ENCODE measurements at places on chromosomes 3 and 15. TPM values are rescaled to one million over a fixed set of nuclear protein-coding genes. Genes with fewer than 3 reads are reported as not detected.

MYO5A gene
- total RNA-seq: 22.0 TPM

DNA sequence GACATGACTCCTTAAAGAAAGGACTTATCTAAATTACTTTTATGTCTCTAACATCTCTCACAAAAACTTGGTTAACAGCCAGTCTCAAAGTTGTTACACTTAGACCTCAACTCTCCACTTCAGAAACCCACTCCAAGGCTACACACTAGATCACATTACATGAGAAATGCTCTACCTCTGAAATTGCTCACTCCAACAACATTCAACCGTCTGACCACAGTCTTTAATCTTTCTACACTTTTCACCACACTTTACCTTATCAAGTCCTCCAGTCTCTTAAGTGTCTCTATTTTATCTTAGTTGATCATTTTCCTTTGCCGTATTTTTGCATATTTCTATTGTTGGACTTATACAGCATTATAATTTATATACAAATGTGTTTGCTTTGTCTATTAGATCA lies 5.8 kb downstream of the SLC12A6 start:
- no peaks in the 10 kb centered on the region for H3K36me3 ChIP-seq
- no peak for DNase-seq
- no peaks in the 10 kb centered on the region for H3K4me1 ChIP-seq
- no peak overlapping the region for H3K27ac ChIP-seq

DNA sequence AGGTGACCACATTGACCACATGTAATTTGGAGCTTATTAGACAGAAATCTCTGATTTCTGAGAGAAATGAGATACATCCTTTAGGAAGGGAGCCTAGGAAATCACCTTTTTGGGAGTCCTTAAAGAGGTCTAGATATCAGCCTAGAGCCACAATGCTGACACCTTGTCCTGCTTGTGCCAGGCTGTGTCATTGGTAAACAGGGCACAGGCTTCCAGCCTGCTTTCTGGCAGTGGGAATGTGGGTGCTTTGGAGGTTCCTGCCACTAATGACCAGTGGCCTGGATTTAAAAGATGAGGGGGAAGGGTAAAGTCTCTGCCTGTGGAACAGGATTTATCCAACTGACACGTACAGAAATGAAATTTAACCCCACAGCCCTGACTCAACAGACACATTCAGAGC lies 169.8 kb upstream of the KBTBD8 start:
- H3K4me1 ChIP-seq: no peaks in the 10 kb centered on the region
- no peak for DNase-seq
- no peaks in the 10 kb centered on the region for H3K36me3 ChIP-seq
- H3K27ac ChIP-seq: no peak overlapping the region
- H3K27me3 ChIP-seq: no peaks in the 10 kb centered on the region

DNA sequence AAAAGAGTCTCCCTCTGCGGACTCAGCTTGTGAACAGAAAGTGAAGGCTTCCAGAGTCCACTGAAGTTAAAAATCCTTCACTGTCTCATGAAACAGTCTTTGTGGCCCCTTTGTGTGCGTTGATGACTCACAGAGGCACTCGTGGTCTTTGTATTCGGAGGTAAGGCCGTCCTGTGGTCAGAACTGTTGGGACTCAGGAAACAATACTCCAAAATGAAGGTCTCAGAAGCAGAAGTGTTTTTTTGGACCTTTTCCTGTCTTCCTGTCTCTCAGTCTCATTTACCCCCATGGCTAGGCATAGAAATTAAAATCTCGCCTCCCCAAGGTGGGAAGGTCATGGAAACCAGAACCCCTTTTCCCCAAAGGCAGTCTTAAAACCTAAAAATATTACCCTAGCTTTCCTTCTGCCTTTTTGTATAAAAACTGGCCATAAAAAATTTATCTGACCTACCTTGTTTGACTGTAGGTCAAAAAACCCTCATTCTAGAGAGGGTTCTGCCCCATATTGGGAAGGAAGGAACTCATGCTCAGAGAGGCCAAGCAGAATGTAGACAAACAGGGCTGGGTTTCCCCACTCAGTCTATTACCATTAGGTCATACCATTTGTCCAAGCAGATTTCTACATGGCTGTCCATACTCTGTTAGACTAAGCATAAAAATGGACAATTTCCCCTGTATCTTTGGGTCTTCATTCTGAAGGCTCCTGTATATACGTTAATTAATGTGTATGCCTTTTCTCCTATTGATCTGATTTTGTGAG lies 19.1 kb upstream of the EPB42 start:
- no peak overlapping the region for H3K27ac ChIP-seq
- H3K27me3 ChIP-seq: no peaks in the 10 kb centered on the region
- DNase-seq: no peak

ZDHHC3 gene
- total RNA-seq: 71.3 TPM

KCNMB3 gene
- 1.9 TPM for total RNA-seq

ASB14 gene
- total RNA-seq: not detected

- no peak overlapping the region for H3K27ac ChIP-seq
- H3K4me1 ChIP-seq: peaks cover 2% of the 10 kb centered on the region
- no peaks in the 10 kb centered on the region for H3K36me3 ChIP-seq
- H3K27me3 ChIP-seq: no peaks in the 10 kb centered on the region
- no peak overlapping the region for H3K4me3 ChIP-seq
- DNase-seq: no peak
Observed at GRCh38 chr3:16203671-16204629, 29.5 kb downstream of the GALNT15 start.

DNA sequence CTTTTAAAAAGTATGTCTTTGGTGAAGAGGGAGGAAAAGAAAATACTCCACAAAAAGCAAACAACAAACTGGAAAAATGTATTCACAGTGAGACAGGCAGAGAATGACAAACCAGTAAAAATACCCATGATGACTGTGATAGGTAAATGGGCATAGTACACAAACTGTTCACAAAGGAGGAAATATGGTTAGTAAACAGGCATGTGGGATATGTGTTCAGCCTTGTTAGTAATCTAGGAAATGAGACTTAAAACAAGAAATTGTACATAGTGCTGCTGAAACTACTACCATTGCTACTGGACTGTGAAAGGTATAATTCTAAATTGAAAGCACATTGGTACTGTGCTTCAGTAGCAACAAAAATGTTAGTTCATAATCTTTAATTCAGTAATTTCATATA lies 50.1 kb downstream of the UBE2E2 start:
- H3K27me3 ChIP-seq: no peaks in the 10 kb centered on the region
- no peak for DNase-seq
- no peak overlapping the region for H3K27ac ChIP-seq
- H3K4me3 ChIP-seq: no peak overlapping the region
- H3K36me3 ChIP-seq: no peaks in the 10 kb centered on the region

GRCh38 chr3:62625268-62625667 lies 249.9 kb downstream of the CADPS start:
- H3K27me3 ChIP-seq: no peaks in the 10 kb centered on the region
- H3K36me3 ChIP-seq: no peaks in the 10 kb centered on the region
- H3K4me1 ChIP-seq: no peaks in the 10 kb centered on the region
- no peak overlapping the region for H3K27ac ChIP-seq
- no peak for DNase-seq
- no peak overlapping the region for H3K4me3 ChIP-seq

- peaks cover 3% of the 10 kb centered on the region for H3K4me1 ChIP-seq
- no peaks in the 10 kb centered on the region for H3K27me3 ChIP-seq
Observed at GRCh38 chr3:67602816-67603215, 51.6 kb downstream of the SUCLG2 start.

CFAP100 gene
- total RNA-seq: 0.44 TPM

CCDC33 gene
- total RNA-seq: 4.5 TPM

OXTR gene
- total RNA-seq: 1.7 TPM

AQP9 gene
- total RNA-seq: not detected

SLC35G2 gene
- total RNA-seq: 5.4 TPM

DNA sequence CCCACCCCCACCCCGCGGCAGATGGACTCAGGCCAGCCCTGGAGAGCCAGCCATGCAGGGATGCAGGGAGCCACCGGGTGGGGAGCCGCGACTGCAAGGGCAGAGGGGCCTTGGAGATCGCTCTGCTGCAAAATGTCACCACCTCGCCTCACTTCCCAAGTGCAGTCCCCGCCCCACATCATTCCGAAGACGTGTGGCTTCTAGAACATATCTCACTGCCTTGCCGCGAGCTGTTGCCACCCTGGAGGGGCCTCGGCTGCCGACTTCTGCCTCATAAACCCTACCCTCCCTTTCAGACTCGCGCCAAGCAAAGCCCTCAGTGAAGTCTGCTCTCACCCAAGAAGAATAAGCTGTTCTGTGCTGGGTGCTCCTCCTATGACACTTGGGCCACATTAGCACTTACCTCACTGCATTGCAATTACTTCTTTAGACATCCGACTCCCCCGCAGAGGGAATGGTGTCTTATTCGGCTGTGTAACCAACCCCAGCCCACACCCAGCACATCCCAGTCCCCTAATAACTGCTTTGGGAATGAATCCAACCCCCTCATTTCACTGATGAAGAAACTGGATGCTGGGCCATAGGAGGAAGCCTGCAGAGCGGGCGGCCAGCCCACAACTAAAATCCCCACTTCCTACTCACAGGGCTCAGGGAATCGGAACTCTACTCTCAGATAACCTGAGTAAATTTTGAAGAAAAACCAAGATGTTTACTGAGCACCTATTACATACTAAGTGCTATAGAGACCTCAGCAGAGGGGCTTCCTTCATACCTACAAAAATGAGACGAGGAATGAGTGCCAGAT lies 8.6 kb downstream of the TLE3 start:
- no peak for DNase-seq
- no peak overlapping the region for H3K4me3 ChIP-seq
- H3K36me3 ChIP-seq: peaks cover 81% of the 10 kb centered on the region
- H3K27ac ChIP-seq: no peak overlapping the region

DNA sequence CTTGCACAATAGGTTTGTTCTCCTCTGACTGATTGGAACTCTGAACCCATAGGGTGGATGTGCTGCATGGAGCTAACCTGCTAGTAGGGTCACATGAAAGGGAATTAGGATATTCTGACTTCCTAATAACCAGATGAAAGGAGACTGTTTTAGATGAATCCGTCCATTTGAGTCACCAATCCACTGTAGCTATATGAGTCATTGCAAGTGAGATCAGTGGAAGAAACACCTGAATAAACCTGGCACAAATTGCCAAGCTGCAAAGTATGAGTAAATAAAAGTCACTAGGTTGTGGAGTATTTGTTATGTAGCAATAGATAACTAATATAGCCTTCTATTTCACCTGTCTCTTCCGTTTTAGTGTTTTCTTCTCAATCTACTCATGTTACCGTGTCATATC lies 584.4 kb downstream of the PDCD6IP start:
- no peaks in the 10 kb centered on the region for H3K27me3 ChIP-seq
- H3K4me3 ChIP-seq: no peak overlapping the region
- DNase-seq: no peak
- no peak overlapping the region for H3K27ac ChIP-seq
- H3K36me3 ChIP-seq: no peaks in the 10 kb centered on the region
- no peaks in the 10 kb centered on the region for H3K4me1 ChIP-seq

DNA sequence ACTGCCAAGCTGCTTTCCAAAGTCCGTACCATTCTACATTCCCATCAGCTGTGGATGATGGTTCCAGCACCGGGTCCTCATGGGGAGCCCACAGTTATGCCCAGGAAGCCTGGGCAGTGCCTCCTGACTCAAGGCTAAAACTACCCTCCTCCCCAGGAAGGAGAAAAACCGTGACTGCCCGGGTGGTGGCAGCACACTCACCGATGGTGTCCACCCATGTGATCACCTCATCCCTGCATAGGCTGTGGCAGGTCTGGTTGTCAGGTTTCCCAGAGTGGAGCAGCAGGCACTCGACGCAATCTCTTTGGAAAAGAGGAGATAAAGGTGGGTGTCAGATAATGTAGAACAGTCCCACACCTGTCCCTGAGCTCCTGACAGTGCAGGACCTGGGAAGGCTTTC lies 38.6 kb downstream of the UMPS start:
- H3K36me3 ChIP-seq: peaks cover 46% of the 10 kb centered on the region
- H3K27me3 ChIP-seq: no peaks in the 10 kb centered on the region

DNA sequence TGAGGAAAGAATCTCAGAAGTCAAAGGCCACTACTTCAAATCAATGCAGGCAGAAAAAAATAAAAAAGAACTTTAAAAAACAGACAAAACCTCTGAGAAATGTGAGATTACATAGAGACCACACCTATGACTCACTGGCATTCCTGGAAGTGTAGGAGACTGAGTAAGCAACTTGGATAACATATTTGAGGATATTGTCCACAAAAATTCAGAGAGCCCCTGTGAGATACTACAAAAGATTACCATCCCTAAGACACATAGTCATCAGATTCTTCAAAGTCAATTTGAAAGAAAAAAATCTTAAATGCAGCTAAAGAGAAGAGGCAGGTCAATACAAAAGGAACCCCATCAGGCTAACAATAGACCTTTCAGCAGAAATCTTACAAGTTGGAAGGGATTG lies 887.3 kb downstream of the NTRK3 start:
- no peak overlapping the region for H3K4me3 ChIP-seq
- DNase-seq: no peak
- H3K27ac ChIP-seq: no peak overlapping the region
- H3K27me3 ChIP-seq: no peaks in the 10 kb centered on the region
- no peaks in the 10 kb centered on the region for H3K4me1 ChIP-seq

ZNF620 gene
- 27.1 TPM for total RNA-seq

CXCR6 gene
- not detected for total RNA-seq

MCF2L2 gene
- total RNA-seq: 6.4 TPM

DNA sequence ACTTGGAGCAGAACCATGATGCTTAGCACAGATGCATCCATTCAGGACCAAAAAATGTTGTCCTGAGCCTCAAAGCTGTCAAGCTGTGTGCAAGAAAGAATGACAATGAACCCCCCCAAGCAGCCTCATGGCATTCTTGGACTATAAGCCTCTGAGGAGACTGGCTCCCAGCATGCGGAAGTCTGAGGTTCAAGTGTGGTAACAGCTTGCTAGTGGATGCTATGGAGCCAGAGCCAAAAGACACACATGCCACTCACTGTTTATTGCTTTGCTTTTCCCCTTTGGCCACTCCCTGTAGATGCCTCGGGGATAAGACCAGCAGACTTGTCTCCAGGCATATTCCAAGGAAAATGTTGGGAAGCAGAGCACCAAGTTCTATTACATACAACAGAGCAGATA lies 38.2 kb upstream of the SNRK start:
- no peaks in the 10 kb centered on the region for H3K27me3 ChIP-seq
- no peaks in the 10 kb centered on the region for H3K4me1 ChIP-seq
- no peak overlapping the region for H3K4me3 ChIP-seq
- no peak for DNase-seq

DNA sequence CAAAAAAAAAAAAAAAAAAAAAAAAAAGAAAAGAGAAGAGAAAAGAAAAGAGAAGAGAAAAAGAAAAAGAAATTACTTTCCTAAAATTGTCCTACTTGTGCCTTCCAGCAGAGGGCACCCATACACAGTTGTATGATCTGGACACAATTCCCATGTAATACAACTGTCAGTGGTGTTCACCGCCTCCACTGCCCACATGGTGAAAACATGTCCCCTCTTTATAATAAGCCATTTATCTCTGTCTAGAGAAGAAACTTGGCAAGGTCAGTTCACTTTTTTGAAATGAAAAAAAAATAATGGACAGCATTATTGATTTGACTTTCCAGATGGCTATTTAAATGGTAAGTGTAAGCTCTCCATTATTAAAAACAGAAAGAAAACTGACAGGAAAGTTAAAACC lies 459.4 kb downstream of the GBE1 start:
- no peaks in the 10 kb centered on the region for H3K36me3 ChIP-seq
- DNase-seq: peak; percentile 31
- H3K27me3 ChIP-seq: no peaks in the 10 kb centered on the region
- no peak overlapping the region for H3K27ac ChIP-seq
- no peaks in the 10 kb centered on the region for H3K4me1 ChIP-seq
